Thyroid gland (tissue), 4 donors: ENCODE measurements at places on chromosomes 3 and 15. TPM values are rescaled to one million over a fixed set of nuclear protein-coding genes. Genes with fewer than 3 reads are reported as not detected.

FBXW12 gene
- not detected for total RNA-seq

CTXN2 gene
- total RNA-seq: not detected

THRB gene
- total RNA-seq: 11.8 TPM

SECISBP2L gene
- total RNA-seq: 88.8 TPM

DNA sequence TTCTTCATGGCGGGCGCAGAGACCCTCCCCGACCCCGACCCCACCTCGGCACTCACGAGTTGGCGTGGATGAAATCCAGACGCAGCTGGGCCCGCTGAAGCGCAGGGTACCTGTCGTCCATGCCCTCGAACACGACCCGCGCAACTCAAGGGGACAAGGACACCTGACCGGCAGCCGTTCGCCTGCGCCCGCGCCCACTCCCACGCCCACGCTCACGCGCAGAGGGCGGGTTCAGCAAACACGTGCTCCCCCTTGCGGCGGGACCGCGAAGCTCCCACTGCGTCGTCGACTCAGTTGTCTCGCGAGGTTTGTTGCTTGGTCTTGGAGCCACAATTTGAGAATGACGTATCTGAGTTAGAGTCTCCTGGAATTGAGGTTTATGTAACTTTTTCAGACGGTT lies at the start of gene MORC1:
Gene MORC1 (minus strand): TSS at position 196 of the 400 bp plus-strand sequence. CDS start 75 bp downstream, at position 121.
- DNase-seq: no peak

GRCh38 chr3:104588442-104588841 lies 778.3 kb upstream of the ALCAM start:
- DNase-seq: no peak

DNA sequence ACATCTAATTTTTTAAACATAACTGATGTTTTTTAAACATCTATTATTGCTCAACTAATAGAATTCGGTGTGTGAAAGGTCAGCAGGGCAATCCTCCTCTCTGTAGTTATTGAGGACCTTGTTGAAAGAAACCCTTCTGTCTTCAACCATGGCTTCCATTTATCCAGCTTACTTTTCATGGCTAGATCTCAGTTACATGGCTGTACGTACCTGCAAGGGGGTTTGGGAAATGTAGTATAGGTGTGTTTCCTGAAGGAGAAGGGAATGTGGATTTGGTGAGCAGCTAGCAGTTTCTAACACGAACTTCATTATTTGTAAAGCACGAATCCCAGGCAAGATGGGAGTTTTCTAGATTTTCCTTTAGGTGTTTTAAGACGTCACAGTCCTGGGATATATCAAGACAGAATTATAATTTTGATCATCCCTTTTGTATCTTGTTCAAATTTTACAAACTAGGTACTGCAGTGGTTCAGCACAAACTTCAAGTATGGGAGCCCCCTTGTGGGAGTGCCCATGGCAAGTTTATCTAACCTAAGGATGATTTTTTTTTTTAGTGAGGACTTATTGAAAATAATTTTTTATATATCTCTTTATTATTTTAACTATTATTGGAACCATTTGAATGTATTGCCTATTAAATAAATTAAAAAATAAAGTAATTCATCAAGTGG lies 41.6 kb downstream of the FBXL2 start:
- DNase-seq: no peak

- no peak for DNase-seq
Observed at GRCh38 chr3:39088889-39089288, 18.5 kb downstream of the GORASP1 start.

DNA sequence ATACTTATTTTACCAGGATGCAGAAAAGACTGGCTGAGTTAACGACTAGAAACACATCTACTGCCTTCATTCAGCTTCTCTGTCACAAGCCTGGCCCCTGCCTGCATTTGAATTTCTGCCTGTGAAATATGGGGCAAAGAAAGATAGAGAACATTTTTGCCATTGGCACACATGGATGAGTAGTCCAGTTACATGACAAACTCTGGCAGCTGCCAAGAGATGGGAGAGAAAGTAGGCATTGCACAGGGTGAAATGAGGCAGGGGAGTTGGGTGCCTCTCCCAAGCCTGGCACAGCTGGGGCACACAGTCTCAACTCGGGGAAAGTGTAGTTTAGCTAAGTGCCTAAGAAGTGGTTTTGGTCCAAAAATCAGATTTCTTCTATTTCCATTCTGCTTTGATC lies 24.0 kb downstream of the ANXA2 start:
- no peak for DNase-seq

- peak; percentile 89 for DNase-seq
Observed at GRCh38 chr3:9600597-9600996, 47.0 kb upstream of the LHFPL4 start.

DNA sequence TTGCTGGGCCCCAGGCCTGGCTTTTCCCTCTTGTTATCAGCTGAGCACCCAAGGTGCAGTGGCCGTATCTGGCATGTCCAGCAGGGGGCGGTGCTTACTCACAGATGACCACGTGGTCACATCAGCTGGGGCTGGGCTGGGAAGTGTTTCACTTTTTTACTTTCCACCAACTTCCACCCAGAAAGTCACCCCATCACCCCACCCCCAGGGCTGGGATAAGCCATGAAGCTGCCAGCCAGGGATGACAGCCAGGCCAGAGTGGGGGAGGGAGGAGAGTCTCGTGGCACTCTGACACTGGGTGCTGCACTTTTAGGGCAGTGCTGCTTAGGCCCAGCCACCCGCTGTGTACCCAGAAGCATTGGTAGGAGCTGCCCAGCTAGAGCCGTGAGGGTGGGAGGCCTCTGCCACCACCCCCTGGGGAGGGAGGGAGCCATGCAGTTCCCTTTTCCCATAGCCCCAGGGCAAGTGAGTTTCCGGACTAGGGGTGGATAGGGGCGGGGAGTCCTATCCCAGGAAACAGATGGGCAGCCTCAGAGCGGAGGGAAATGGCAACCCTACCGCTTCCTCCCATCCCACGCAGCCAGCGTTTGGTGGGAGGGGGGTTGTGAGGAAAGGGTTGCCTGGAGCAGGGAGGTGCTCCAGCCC lies 6.1 kb downstream of the PPCDC start:
- DNase-seq: peak; percentile 95

DNA sequence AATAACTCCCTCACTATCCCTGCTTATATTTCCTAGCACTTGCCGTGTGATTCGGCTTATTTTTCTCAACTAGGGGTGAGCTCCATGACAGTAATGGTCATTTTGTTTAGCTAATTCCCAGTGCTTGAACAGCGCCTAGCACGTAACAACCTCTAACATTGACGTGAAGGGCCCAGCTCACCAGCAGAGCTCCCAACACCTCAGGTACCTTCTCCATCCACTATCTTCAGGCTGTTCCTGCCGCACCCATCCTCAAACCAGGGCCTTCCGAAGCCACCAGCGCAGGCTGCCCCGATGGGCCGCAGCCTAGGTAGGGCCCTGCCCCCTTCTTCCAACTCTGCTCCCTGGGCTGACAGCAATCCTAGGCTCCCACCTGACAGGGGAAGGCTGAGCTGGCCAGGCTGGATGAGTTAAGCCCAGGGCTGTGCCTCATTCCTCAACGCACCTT lies 751 bp upstream of the RPS17 start:
- DNase-seq: peak; percentile 34

- peak; percentile 14 for DNase-seq
Observed at GRCh38 chr15:32899126-32899596, 181.4 kb downstream of the GREM1 start.

- no peak for DNase-seq
Observed at GRCh38 chr15:99477791-99478471, 87.9 kb upstream of the MEF2A start.

DNA sequence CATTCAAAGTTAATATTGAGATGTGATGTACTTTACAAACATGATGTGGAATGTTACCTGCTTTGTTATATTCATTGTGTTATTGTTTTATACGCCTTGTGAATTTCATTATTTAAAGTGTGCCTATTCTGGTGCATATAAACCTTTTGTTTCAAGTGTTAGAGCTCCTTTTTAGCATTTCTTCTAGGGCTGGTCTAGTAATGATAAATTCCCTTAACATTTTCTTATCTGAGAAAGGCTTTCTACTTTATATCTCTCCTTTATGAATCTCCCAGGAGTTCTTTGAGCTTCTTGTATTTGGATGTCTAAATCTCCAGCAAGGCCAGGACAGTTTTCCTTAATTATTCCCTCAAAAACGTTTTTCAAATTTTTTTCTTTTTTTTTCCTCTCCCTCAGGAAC lies 1005.6 kb downstream of the IGSF11 start:
- no peak for DNase-seq

DNA sequence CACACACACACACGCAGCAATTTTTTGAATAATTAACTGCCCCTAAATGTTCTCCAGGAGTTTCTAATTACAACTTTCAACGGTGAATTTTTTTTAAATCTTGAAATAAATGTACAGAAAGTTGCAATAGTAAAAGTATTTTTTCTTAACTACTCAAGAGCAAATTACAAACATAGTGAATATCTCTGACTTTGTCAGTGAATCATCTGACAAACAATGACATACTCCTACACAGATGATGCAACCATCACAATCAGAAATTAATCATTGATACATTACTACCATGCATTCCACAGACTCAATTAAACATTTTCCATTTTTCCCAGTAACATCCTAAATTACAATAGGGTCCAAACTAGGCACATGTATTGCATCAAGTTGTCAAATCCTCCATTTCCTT lies 597.3 kb downstream of the NAALADL2 start:
- DNase-seq: no peak

DNA sequence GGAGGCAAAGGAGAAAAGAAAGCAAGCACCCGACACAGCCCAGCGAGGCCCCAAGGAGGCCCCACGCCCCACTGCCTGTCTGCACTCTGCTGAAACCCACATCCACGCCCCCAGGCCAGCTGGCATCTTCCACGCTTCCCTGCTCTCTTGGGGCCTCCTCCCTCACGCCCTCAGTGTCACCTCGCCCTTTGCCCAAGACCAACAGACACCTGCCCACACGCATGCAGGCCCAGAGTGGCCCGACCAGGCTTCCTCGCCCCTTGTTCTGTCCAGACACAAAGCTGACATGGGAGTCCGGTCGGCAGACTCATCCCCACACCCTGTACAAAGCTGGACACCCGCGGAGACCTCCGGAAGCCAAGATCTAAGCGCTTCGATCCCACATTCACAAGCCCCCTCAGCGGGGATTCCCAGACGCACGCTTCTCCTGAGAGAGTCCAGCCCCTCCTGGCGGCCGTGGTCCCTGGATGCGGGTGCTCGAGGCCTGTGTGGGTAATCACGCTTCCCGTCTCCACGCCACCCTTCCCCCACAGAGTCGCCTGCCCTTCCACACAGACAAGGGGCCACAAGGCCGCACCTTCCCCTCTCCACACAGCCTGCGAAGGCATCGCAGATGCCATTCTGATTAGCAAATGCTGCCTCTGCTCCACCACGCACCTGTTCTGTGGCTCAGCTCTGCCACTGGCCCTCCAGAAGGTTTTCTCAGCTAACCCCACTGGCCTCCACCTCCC lies 176.6 kb downstream of the XXYLT1 start:
- peak; percentile 85 for DNase-seq

GRCh38 chr3:107297597-107297996 lies 79.6 kb upstream of the CCDC54 start:
- no peak for DNase-seq

GRCh38 chr15:40875991-40876730 lies 2.1 kb upstream of the RHOV start:
- no peak for DNase-seq

DNA sequence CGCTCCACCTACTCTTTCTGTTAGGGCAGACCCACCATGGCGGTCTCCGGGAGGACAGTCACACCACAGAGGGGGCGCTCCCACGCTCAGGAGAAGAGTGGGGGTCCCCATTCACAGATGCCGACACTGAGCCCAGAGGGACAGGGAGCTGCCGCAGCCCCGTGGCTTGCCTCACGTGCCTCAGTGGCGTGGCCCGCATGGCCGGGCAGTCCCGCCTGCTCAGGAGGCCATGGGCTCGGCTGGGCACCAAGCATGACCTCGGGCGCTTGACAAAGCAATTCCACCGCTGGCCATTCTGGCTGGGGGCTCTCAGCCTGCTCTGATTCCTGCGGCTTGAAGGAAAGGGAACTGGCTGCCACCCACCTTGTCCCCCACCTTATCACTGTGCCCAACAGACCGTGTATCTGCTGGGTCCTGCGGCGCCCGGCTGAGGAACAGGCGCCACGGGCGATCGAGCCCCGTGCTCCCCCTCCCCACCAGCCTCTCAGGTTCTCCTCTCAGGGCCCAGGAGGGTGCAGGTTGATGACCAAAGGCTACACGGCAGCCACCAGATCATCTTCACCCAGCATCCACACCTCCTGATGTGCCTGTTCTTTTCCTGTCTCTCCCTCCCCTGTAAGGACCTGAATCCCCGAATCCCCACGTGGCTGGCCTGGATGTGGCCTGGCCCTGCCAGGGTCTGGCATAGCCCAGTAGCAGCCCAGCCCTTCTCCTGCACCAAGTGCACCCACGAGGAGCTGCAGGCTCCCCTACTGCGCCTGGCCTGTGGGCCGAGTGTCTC lies 20.7 kb downstream of the CYFIP1 start:
- no peak for DNase-seq
